D721Med (cell line): ENCODE measurements at places on chromosomes 3 and 15.

DNA sequence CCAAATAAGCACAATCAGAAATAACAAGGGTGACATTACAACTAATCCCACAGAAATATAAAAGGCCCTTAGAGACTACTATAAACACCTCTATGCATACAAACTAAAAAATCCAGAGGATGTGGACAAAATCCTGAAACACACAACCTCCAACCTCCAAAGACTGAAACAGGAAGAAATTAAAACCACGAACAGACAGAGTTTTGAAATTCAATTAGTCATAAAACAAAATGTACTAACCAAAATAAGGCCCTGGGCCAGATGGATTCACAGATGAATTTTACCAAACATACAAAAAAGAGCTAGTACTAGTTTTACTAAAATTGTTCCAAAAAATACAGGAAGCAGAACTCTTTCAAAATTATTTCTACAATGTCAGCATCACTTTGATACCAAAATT lies 1043.6 kb downstream of the DIPK2A start:
- DNase-seq: no peak

DNA sequence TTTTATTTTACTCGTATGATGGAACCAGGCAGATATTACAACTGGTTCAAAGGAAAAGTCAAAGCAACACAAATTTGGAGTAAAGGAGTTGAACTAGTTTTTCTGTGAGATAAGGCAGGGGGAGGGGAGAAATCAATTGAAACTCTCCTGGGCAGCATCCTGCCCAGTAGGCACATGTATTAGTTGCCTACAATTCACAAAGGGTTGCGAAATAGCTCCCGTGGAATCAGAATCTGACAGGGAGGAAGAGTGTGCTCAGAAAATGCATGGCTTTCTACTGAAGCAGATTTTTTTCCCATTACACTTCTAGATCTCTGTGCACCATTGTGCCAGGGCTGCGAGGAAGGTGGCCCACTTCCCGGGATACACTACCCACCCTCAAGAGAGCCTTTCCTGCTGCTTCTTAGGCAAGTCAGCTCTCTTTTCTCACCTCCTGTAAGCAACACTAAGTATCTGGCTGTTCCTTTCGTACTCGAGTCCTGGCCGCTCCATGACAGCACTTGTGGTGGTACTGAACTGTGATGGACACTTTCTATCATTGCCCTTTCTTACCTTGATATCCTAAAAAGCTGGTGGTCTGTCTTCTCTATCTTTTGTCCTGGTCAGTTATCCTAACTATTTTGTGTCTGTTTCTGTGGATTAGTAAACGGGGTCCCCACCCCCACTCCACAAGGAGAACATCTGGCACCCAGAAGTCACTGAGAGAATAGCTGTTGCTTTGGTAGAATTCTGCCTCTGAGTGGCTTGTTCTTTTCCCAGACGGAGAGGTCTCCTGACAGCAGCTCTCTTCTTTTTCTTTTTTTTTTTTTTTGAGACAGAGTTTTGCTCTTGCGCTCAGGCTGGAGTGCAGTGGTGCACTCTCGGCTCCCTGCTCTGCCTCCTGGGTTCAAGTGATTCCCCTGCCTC lies 74.8 kb downstream of the RPL39L start:
- no peak for DNase-seq

DNA sequence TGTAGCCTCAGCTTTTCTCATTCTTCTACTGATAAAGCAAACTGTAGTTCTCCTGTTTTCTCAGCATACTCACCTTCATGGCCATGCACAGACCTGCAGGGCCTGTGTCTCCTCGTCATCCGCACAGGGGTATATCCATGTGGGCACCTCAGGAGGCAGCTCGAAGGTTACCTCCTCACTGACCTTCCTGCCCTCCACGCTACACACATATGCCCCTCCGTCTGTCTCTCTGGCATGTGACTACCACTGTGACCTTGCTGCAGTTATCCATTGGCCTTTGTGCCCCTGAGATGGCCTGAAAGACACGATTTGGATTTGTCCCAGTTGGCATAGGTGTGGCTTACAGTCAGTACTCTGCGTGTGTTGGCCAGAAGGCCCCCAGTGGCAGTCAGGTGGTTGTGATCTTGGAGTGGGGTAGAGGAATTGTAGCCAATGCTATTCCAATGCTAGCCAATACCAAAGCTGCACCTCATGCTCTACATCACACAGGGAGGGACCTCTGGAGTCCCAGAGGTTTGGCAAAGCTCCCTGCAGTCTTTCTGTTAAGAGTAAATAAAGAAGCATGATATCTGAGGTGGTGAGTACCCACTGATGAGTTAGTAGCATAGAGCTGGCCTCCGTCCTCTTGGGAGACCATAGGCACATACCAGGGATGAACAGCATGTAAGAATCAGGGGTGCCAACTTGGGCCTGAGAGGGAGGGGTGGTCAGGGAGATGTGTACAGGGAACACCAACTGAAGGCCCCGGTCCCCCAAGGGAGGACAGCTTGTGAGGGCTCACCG lies 143.4 kb downstream of the EEFSEC start:
- no peak for DNase-seq

DNA sequence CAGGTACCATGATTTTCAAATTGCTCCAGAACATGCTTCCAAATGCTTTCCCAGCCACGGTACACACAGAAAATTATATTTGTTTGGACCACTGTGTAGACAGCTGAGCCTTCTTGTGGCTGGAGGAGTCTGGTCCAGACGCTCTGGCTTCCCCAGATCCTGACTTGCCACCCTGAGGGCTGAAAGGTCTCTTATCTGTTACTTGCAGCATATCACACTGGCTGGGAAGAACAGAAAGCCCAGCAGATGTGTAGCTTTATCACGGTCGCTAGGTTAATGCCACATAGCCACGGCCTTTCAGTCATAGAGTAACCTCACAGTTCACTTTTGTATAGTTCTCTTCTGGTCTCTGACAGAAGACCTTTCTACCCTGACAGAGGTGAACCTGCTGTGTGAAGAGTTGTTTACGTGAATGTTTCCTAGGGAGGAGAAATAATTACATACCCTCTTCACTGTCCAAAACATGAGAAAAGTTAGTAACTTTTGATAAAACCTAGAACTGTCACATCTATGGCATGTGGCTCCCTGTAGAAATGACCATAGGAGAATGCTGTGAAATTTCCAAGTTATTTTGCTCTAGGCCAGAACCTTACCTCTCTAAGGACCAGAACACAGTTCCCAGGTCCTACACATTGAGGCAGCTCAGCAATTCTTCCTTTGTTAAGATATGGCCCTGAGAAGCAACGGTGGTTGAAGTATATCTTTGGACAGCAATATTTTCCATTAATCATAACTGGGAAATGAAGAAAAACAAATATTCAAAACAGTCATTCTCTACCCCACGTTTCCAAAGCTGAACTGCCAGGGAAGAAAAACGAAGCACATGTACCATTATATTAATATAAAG lies 15.8 kb upstream of the STIMATE start:
- no peak for DNase-seq

- no peak for DNase-seq
Observed at GRCh38 chr15:40937762-40938535, 8.8 kb downstream of the DLL4 start.

DNA sequence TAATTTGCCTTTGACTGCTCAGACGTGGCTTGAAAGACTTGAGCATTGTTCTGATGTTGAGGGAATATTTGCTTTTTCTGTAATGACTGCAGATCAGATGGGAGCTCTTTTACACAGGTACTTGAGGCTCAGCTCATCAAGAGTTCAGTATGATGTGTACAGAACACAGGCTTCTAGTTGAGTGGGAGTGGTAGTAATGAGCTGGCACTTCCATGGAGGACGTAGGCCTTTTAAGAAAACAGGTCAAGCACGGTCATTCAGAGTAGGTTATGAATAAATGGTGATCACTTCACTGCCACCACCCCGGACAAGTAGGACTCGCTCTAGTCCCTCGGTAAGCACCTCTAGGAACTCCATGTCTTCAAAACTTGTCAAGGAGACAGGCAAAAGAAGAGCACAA lies 8.8 kb downstream of the EMC4 start:
- no peak for DNase-seq

DNA sequence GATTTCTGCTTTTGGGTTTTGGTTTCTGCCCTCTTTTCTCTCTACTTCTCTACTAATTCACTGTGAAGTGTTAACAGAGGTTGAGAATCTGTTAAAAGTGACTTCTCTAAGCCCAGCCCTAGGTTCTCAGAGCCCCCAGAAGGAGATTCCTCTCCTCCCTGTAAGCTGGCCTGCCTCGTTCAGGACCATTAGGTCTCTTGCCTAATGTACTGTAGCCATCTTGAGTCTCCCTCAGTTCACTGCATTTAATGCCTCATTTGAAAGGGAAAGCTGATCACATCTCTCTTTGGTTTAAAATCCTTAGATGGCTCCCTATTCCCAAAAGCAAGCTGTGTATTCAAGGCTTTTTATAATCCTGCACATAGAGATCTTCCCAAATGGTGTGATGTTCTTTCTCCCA lies 16.3 kb downstream of the RTP1 start:
- DNase-seq: no peak

GRCh38 chr3:173275740-173276139 lies 121.8 kb upstream of the NLGN1 start:
- DNase-seq: no peak

DNA sequence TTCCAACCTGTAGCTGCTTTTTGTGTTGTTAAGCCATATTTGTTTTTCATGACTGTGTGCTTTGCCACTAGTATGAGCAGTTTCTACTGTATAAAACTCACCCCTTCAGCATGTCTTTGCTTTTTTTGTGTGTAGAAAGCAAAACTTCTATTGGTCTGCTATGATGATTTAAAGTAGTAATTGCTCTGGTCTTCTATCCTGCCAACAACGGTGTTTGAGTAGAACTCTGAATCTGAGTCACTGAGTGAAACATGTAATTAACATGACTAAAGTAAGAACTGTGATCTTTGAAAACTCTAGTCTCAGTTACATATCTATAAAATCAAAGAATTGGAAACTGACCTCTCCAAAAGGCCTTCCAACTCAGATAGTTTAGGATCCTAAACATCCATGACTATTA lies 133.6 kb downstream of the TPRG1 start:
- DNase-seq: no peak

- no peak for DNase-seq
Observed at GRCh38 chr15:90863987-90864386, 4.4 kb upstream of the FURIN start.

DNA sequence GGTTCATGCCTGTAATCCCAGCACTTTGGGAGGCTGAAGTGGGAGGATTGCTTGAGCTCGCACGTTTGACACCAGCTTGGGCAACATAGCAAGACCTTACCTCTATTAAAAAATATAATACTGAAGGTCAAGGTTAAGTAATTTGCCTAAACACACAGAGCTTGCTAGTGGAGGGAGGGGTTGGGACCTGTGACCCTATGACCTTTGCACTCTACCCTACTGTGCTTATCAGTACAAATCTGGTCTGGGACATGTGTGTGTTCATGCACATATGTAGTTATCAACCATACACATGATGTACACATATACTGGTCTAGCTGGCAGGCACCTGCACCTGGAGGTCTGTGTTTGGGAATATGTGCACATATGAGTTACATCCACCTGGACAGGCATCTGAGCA lies 117.9 kb upstream of the HACD2 start:
- DNase-seq: no peak

GRCh38 chr3:56081246-56081645 lies 387.0 kb downstream of the ERC2 start:
- no peak for DNase-seq

- no peak for DNase-seq
Observed at GRCh38 chr15:30997270-30997669, 5.8 kb upstream of the MTMR10 start.

DNA sequence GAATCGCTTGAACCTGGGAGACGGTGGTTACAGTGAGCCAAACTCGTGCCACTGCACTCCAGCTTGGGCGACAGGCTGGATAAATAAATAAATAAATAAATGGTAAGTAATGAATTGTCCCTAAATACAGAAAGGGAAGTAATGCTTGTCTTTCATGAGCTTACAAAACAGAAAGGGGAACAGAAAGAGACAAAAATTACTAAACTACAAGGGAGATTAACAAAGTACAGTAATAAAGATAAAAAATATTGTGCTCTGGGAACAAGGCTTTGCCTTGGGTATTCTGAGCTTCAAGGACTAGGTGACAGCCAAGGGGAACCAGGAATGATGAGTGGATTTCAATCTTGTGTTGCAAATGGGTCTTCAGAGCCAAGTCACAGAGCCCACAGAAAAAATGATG lies 9.2 kb upstream of the HLTF start:
- DNase-seq: no peak
